ENCODE measurements at places on chromosomes 3 and 15. TPM values are rescaled to one million over a fixed set of nuclear protein-coding genes. Genes with fewer than 3 reads are reported as not detected.

DNA sequence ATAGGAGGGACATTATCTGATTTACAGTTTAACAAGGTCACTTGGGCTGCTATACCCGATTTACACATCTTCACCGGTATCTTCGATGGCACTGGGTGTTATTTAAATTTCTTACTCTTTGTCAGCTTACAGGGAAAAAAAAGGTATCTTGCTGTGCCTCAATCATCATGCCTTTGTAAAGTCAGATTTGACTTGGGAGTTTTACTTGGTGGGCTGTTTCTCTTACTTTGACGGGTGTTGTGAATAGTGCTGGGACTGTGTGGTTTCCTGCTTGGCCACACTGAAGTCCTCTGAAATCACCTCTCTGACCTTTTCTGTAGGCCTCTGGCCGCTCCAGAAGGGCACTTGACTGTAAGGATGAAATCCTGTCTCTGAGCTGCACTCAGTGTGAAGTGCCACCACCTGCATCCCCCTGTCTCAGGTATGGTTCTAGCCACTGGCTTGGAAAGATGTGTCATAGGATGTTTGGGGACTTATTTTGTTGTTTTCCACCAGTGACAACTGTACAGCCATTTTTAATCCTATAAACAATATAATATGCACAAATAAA lies 3.1 kb upstream of the SLC24A1 start:
- no peak overlapping the region for H3K27ac ChIP-seq
- H3K4me3 ChIP-seq: no peak overlapping the region
- no peaks in the 10 kb centered on the region for H3K4me1 ChIP-seq
- no peaks in the 10 kb centered on the region for H3K27me3 ChIP-seq

GRCh38 chr3:105062853-105063252 lies 303.9 kb upstream of the ALCAM start:
- H3K4me1 ChIP-seq: no peaks in the 10 kb centered on the region
- no peak for DNase-seq
- no peak overlapping the region for H3K4me3 ChIP-seq
- no peak overlapping the region for H3K27ac ChIP-seq

DNA sequence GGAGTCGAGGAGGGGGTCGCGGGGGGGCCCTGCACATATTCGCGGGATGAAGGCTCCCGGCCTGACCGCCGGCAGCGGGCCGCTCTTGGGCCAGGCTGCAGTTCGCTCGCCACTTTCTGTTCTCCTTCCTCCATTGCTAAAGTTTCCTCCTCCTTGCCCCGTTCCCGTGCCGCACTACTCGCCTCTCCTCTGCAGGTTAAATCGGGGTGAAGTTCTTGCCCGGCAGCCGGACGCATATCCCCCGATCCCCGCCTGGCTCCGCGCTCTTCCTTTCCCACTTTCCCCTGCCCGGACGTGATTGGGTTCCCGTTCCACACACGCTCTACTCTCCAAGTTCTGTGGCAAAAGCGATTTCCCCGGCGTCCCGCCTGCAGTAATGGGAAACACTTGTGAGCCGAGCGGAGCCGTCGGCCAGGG lies 556 bp downstream of the CRYBG3 start:
- peaks cover 50% of the 10 kb centered on the region for H3K27me3 ChIP-seq
- H3K27ac ChIP-seq: peak overlapping the region; percentile 84
- H3K4me3 ChIP-seq: peak overlapping the region; percentile 96
- DNase-seq: peak; percentile 43

Gene KBTBD13
- not detected for total RNA-seq

Measured in activated naive CD8-positive, alpha-beta T cell treated with anti-CD3 and anti-CD28 coated beads, Interleukin-2, amount 10 ng/mL, durations not matched to agents 7 days and 5 days (primary cell).